Stimulated activated effector memory CD8-positive, alpha-beta T cell treated with anti-CD3 and anti-CD28 coated beads, Interleukin-12 subunit alpha, Interleukin-12 subunit beta, amount 100 ng/mL, for 72 hours (primary cell): ENCODE measurements at places on chromosomes 4 and X.

DNA sequence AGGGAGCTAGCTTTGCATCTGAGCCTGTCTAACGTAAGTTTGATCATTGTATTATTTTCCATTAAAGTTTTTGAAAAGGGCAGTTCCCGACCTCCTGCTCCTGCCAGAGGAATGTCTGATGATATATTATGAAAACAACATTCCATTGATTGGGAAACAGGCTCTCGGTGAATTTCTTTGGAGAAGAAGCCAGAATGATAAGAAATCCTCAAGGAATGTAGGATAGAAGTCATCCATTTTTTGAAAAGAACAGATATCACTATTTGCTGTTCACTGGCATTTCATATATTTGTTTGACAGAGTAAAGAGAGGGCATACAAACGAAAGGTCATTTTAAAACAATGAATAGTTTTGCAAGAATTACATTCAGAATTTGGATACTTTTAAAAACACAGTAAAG is 781.0 kb upstream of the HTR2C start:
- no peak for DNase-seq

DNA sequence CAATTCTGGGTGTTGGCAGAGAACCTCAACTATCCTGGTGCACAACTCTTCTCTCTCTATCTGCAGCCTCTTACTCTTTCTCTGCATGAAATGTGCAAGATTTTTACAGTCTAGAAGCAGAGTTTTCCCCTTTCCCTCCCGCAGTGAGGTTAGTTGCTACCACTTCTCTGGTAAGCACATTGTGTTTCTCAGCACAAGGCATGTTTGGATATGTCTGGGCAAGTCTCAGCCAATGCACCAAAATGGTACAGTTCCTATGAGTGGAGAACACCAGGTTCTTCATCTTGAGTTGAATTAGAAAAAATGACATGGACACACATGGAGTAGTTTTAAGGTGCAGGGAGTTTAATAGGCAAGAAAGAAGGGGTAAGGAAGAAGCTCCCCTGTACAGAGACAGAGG is 187.0 kb downstream of the CCNG2 start:
- no peak for DNase-seq

GRCh38 chr4:123671636-123672404 is 275.2 kb downstream of the SPRY1 start:
- no peak for DNase-seq

DNA sequence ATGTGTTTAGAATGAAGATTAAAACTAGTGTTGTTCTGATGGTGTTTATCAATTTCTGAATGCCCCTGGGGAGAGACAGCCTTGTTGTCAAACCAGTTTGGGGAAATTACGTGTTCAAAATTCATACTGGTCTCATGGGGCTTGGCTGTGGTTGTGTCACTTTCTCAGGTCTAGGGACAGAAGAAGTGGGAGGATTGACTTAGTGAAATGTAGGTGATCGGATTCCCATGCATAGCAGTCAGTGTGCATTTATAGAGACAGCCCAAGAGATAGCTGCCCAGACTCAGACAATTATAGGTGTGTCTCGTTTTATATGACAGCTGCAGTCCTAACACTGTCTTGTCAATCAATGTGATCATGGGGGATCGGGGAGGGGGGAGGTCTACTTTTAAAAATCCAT is 94.4 kb upstream of the CLCN4 start:
- DNase-seq, result no peak

GRCh38 chr4:184456337-184456736 is 18.0 kb downstream of the IRF2 start:
- DNase-seq, result no peak

GRCh38 chrX:10367406-10367805 is 210.6 kb downstream of the CLCN4 start:
- DNase-seq, result no peak

GRCh38 chr4:15653864-15654592 is 1.1 kb downstream of the FBXL5 start:
- no peak for DNase-seq

GRCh38 chrX:13151828-13152517 is 107.6 kb upstream of the FAM9C start:
- DNase-seq, result no peak

- DNase-seq, result no peak
These were observed 19.1 kb downstream of the GEMIN8 start for GRCh38 chrX:14010566-14010965.

DNA sequence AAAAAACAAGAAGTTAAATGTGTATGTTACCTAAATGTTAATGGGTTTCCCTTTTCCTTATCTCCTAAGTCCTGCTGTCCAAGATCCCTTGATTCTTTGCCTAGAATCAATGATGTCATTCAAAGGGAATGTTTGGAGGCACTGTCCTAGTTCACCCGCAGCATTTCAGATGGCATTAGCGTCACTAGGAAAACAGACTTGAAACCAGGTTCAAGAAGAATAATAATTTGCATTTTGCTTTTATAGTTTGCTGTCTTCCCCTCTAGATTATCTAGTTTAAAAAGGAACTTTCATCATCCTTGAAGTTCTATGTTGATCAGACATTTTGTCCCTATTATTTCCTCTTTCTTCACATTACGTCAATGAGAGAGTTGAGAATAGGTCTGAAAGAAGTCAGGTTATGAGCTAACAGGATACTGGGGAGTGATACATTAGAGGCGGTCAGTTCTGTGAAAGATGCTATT is 234.1 kb upstream of the PGRMC2 start:
- no peak for DNase-seq

DNA sequence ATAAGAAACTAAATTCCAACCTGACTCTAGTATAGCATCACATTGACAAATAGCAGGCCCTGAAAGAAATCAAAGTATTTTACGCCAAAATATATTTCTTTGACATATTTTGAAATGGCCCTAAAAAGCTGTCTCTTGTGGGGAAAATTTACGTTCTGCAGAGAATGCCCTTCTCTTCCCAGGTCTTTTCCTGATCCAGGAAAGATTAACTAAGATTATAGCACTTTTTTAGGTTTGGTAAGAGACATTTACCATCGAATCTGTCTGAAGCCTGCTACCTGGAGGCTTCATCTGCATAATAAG is 121.1 kb downstream of the ATXN3L start:
- no peak for DNase-seq

DNA sequence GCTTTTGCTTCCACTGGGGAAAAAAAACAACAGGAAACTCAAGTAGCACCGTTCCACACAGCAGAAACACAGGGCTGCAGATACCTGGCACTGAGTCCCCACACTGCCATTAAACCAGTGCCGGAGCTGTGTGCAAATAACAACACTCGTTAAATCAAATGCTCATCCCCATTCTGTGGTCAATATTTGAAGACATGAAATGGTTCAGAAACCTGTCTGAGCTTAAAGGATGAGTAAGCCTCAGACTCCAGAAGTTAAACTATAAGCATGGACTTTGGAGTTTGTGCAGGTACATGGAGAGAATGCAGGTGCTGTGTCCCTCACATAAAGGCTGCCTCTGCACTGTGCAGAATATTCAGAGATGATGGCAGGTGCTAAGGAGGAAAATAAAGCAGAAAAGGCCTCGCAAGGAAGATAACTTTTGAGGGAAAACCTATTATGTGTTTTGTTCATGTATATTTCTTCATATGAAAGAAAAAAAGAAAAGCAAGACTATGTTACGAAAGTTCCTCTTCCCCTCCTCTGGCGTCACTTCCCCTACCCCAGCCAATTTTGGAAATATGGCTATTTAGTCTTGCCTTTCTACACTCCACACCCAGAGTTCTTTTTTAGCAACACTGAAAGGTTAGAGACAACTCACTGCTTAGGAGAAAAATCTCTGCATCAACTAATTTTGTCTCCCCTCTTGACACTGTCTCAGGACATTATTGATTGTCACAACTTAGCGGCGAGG is 4.6 kb downstream of the MPP1 start:
- DNase-seq, result no peak

DNA sequence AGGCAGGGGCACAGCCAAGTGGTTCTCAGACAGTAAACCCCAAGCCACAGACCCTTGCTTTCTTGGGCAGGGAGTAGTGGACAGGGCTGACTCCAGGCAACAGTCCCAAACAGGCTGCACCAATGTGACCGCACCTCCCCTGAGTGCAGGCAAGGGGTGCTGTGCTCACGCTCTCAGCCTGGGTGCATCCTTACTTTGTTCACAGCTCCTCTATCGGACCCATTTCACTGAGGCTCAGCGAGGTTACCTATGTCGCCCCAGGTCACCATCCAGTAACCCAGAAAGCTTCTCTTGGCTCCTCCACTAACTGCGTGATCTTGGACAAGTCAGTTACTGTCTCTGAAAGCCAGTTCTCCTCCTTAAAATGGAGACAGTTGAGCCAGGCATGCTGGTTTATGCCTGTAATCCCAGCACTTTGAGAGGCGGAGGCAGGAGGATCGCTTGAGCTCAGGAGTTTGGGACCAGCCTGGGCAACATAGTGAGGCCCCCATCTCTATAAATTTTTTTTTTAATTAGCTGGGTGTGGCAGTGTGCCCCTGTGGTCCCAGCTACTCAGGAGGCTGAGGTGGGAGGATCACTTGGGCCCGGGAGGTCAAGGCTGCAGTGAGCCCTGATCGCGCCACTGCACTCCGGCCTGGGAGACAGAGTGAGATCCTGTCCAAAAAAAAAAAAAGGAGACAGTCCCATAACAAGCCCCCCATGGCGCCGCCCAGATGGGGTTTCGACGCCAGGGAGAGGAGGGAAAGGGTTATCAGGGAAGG is 823 bp upstream of the MAN2B2 start:
- DNase-seq, result no peak

DNA sequence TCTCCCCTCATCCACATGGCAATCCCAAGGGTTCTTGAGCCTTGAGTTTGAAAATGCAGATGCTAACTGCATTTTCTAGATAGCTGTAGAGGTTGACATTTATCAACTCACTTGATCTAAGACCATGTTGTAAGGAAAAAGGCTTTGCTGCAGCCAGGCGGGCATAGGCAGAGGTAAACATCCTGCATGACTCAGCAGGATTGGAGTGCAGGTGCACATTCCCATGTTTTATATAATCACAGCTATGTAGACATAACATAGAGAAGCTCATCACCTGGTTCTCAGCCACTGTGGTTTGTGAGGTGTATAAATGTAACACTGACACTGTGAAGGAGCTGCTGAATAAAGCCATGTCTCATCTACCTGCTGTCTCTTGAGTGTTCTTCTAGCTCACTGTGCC is 62.3 kb upstream of the PDE5A start:
- DNase-seq, result no peak

DNA sequence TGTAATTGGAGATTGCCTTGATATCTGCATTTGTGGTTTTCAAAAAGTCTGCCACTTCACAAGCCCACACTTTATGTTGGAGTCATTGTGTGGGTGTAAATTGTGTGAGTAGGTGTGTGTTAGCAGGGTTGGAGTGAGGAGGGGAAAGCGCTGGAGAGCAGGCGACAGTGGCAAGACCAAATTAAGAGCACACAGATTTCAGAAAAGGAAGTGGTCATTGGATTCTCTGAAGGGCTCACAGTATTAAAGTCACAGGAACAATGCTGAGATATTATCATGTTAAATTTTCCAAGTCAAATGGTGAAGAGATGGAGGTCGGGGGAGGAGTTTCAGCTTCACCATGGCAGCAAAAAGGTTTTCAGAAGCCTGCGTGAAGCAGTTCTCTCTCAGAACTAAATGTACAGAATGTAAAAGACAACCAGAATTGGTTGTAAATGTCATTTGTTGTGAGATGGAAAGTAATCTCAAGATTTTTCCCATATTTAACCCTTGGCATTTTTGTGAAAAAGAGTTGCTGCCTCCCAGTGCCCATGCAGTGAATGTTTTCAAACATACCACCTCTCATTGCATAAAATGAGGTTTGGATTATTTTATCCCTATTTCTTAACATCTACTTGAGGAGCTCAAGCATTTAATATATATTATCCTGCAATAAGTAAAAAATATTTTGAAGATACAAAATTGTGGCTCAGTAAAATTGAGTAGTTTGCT is 265.9 kb downstream of the ZNF674 start:
- DNase-seq, result no peak

DNA sequence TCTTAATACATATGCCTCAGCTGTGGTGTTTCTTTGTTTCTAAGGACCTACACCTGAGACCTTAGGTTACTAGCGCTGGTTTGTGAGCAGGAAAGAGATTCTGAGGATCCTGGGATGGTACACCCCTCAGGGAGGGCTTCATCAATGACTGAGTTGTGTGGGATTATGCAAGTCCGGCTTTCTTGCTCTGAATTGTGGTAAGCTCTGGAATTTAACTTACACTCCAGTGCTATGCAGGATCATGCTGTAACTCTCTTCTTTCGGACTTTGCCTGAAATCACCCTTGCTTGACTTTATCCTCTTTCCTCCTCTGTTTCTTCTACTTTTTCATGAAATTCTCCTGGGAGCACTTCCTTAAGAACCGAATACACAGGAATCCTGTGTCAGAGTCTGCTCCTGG is 431.5 kb upstream of the BOD1L1 start:
- DNase-seq, result no peak

- DNase-seq, result no peak
These were observed 249.7 kb upstream of the TET2 start for GRCh38 chr4:104896660-104897645.
